T-helper 2 cell (primary cell): ENCODE measurements at places on chromosomes 5 and 9.

DNA sequence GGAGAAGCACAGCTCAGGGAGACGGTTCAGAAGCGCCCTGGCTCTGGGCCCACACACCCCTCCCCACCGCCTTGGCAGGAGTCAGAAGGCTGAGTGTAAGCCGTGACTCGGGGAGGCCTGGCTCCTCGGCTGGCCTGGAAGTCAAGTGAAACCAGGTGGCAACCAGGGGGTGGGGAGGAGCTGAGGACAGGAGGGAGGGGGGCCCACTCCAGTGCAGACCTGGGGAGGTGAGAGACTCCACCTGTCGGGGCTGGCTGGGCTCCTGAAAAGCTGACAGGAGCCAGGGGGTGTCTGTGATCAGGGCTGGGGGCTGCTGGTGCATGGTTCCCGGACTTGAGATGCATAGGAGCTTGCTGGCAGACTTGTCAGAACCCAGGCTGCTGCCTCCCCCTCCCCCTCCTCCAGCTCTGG lies 150.2 kb upstream of the PHYKPL start:
- no peak for DNase-seq

- DNase-seq: no peak
Observed at GRCh38 chr9:18405240-18405639, 68.7 kb upstream of the ADAMTSL1 start.

GRCh38 chr9:130635721-130636647 lies 28.4 kb upstream of the PRDM12 start:
- DNase-seq: no peak

GRCh38 chr5:39440958-39441624 lies 16.3 kb upstream of the DAB2 start:
- no peak for DNase-seq

- no peak for DNase-seq
Observed at GRCh38 chr5:81212211-81212751, 20.8 kb upstream of the CKMT2 start.

DNA sequence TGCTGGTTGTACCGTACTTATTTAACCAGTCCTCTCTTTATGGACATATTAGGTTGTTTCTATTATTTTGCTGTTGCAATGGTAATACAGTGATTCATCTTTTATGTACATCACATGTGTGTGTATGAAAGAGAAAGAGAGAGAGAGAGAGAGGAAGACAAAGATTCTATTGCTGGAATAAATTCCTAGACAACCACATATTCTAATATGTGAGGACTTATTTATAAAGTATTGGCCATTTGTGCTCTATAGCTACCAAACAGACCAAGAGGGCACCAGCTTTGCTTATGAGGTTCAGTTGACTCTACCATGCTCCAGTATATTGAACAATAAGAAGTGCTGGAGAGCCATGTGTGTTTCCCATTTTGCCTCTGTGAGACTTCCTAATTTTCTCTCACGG lies 513.5 kb downstream of the DMAC1 start:
- DNase-seq: no peak
